ENCODE measurements at places on chromosomes 7 and 10. TPM values are rescaled to one million over a fixed set of nuclear protein-coding genes. Genes with fewer than 3 reads are reported as not detected.

GRCh38 chr7:105651798-105652197, 70.5 kb upstream of the EFCAB10 start:
- no peak for DNase-seq

DNA sequence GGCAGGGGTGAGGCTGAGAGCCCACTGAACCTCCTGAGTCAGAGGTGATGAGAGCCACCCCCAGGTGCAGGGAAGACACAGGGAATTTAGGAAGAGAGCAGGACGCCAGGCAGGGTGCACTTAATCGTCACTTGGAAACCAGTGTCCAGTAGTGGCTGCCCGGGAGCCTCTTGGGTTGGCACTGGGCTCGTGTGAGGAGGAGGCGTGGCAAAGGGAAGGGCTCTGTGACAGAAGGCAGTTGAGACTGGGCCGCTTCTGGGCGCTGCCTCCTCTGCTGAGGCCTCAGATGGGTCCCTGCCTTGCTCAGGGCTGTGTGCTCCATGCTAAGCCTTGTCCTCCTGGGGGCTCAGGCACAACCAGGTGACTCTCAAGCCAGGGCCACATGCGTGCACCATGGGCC, 13.3 kb downstream of the RET start:
- DNase-seq, result no peak

DNA sequence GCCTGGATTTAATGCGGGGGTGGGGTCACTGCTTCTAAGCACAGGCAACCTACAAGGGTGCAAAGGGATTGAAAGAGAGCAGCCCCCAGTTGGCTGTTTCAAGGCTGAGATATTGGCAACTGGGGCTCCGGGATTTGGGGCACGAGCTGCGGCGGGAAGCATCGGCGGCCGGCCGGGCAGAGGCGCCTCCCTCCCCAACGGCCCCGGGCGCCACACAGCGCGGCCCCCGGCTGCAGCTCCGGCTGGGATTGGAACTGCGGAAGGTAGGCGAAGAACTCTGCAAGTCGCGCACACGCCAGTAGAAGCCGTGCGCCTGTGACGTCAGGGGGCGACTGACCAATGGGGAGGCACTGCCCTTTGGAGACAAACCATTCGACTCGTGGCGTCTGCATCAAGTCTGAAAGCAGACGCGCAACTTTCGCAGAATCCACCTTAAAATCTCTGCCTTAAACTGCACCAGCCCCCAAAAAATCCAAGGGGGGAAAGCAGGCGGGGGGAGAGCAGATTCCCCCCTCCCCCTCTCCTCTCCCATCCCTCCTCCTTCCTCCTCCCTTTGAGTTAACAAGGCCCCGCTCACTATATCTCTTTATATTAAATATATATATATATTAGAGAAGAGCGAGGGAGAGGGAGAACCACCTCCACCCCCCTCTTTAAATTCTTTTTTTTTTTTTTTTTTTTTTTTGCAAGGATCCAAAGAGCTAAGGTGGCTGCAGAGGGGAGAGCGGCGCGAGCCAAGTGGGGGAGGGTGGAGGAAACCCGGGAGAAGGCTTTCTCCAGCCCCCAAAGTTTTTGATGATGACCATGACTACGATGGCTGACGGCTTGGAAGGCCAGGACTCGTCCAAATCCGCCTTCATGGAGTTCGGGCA, at the start of gene DLX6:
TSS of gene DLX6 (plus strand) at position 371 of the 872 bp plus-strand sequence. CDS start at position 796, 425 bp downstream.
- DNase-seq, result peak; percentile 10

DNA sequence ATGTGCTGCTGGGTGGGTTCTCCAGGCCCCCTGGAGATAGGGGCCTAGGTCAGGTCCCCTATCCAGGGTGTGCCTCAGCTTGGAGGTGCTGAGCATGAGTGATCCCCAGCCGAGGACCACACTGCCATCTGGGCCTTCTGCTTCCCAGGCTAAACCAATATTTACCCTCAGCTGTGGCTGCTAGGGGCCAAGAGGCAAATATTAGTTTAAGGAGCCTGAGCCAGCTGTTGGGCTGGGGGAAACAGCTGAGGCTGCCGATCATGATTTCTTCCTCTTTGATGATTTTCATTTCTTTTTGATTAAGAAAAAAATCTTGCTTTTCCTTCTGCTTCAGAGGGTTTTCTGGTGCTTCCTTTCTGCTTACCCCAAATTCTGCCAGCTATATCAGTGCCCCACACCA, 83.4 kb downstream of the NEURL1 start:
- DNase-seq, result no peak

DNA sequence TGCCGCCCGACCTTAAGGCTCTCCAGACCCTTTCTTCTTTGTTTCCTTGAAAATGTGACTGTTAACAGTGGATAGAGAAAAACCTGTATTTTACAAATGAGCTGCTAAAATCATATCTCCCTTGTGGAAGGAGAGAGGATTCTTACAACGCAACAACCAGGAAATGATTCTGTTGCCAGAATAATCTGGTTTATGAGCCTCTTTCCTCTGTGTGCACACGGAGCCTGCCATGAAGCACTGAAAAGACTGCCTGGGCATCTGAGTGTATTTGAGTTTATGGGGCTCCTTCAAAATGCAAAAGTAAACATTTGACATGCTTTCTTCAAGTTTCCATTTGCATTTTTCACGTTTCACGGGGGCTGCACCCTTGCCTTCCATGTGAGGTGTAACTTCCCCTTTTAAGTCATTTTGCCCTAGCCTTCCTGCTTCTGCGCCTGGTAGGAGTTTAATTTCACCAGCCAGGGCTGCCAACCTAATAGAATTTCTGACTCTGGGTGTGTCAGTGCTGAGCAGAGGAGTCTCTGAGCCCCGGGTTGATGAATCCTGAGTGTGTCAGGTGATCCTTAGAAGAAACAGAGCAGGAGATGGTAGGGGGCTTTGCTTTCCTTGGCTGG, 101.2 kb downstream of the GRB10 start:
- no peak for DNase-seq

- no peak for DNase-seq
These were observed 105.8 kb downstream of the USP6NL start for GRCh38 chr10:11505639-11506038.

DNA sequence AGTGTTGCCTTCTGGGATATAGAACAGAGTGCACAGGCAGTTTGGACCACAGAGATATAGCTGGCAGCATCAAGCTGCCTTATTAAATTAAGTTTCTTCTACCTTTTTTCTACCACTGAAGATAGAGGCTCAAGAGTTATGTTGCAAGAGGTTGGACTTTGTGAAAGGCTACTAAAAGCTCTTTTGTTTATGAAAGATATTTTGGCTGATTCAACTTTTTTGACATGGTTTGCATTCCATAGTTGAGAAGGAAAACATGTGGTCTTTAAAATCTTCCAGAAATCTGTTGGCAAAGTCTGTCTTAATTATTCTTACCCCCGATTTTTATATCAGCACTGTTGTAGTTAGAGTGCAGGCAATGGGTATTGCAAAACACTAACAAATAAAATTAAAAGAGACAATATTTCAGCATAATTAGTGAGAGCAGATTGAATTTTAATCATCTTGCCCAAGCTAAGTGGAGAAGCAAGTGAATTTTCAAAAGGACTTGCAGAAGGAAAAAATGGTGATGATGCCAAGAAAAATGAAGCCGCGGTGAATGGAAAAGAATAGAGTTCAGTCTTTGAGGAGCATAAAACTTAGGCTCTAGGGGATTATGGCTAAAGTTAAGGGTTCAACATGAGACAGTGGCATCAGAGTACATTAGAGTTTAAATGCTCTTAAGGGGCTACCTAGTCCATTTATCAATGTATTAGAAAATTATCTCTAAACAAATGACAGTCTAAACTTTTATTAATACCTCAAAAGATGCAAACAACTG, 450.9 kb upstream of the CNTNAP2 start:
- no peak for DNase-seq

DNA sequence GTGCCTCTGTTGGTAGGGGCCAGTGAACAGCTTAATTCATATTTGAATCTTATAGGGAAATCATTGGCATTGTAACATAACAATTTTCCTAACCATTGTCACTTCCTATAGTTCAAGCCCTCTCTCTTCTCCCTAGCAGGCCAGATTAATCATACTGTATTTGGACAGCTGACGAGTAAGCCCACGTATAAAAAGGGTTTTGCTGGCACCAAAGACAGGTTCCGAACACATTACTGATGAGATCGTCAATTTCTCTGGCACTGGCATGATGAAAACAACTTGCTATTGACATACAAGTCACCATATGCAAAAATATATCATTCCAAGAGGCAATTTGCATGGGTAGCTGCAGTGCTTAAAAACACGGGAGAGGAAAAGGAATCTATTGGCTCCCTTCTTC, 891.1 kb upstream of the AUTS2 start:
- no peak for DNase-seq

DNA sequence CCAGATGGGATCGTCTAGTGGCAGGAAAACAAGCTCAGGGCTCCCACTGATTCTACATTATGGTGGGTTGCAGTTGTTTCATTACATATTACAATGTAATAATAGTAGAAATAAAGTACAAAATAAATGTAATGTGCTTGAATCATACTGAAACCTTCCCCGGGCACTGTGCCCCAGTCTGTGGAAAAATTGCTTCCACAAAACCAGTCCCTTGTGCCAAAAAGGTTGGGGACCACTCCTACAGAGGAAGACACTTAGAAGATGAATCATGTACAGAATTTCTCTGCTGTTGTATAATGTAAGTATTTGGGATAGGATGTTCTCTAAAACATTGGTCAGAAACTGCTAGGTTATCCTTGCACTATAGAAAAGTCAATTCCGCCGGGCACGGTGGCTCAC, 11.3 kb upstream of the PHYH start:
- DNase-seq, result no peak

- peak; percentile 54 for DNase-seq
These were observed 714 bp upstream of the KCND2 start for GRCh38 chr7:120272261-120272660.

DNA sequence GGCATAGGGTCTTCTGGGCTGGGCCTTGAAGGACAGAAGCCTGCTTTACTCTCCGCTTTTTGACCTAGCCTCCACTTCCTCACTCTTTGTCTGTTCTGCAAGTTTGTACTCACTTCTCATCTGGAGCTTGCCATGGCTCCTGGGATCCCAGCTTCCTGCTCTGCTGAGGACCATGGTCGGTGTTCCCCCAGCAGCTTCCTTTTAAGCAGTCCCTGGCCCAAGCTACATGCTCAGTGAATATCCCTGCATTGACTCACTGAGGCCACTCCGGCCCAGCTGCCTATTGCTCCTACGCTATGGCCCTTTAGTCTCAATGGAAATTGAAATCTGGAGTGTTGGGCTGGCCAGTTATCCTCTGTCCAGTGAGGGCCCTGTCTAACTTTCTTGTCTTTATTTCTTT, 427.7 kb downstream of the RPS24 start:
- no peak for DNase-seq

- DNase-seq, result no peak
These were observed 312.5 kb downstream of the SUGCT start for GRCh38 chr7:40447345-40447744.

DNA sequence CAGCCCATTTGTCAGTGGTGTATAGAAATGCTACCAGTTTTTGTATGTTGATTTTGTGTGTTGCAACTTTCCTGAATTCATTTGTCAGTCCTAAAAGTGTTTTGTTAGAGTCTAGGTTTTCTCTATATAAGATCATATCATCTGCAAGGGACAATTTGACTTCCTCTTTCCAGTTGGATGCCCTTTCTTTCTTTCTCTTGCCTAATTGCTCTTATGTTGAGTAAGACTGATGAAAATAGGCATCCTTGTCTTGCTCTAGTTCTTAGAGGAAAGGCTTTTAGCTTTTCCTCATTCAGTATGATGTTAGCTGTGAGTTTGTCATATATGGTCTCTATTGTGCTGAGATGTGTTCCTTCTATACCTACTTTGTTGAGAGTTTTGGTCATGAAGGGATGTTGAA, 161.7 kb upstream of the TPK1 start:
- no peak for DNase-seq

DNA sequence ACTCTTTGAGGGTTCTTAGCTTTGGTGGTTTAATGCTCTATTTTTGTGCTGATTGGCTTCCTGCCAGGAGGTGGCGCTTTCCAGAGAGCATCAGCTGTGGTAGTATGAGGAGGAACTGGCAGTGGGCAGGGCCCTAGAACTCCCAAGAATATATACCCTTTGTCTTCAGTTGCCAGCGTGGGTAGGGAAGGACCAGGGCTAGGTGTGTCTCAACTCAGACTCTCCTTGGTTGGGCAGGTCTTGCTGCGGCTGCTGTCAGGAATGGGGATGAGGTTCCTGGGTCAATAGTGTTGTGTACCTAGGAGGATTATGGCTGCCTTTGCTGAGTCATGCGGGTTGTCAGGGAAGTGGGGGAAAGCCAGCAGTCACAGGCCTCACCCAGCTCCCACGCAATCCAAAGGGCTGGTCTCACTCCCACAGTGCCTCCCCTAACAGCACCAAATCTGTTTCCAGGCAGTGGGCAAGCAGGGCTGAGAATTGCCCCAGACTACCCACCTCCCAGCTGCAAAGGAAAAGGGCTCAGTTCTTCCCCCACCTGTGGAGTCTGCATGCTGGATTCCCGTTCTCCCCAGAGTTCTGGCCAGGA, 191.5 kb downstream of the PHTF2 start:
- no peak for DNase-seq

- DNase-seq, result peak; percentile 13
These were observed 19.6 kb upstream of the ZNF488 start for GRCh38 chr10:47403446-47404318.

- DNase-seq, result no peak
These were observed 16.0 kb upstream of the TLL2 start for GRCh38 chr10:96529634-96530279.

GRCh38 chr7:4610768-4611467, 71.2 kb upstream of the FOXK1 start:
- peak; percentile 77 for DNase-seq

DNA sequence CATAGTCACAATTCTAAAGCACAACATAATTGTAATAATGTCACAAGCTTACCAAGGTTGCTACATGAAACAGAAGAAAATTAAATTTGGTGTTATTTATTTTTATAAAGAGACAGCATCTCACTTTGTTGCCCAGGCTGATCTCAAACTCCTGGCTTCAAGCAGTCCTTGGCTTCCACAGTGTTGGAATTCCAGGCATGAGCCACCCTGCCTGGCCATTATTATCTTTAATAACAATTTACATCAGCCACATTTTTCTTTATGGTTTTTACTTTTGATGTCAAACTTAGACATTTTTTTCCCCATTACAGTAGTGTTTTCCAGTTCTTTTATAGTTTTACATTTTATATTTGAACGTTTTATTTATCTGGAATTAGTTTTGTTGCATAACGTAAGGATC, 46.7 kb downstream of the BMPR1A start:
- no peak for DNase-seq

DNA sequence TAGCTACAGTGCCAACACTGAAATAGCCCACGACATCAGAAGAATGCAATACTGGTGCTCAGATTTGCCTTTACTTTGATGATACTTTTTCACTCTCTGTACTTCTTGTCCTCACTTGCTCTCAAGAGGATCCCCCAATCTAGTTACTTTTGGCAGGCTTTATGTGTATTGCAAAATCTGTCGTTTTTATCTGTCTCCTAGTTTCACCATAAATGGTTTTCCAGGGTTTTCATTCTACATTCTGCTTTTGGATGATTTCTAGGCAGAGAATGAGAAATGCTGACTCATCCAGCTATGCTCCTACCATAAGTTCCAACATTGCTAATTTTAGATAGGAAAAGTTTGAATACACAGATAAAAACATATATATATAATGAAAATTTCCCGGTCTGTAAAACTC, 659.5 kb upstream of the NRG3 start:
- DNase-seq, result no peak

GRCh38 chr10:61903221-61903927, 1.9 kb downstream of the ARID5B start:
- DNase-seq, result peak; percentile 53

PLXNA4 gene
- total RNA-seq, result 6.9 TPM

HMX2 gene
- not detected for total RNA-seq

UBTD1 gene
- 41.6 TPM for total RNA-seq

PPA1 gene
- 74.8 TPM for total RNA-seq

CNPY1 gene
- not detected for total RNA-seq

NUTM2B gene
- 0.44 TPM for total RNA-seq

CUBN gene
- 4.2 TPM for total RNA-seq

NRAP gene
- total RNA-seq, result not detected

FXYD4 gene
- total RNA-seq, result not detected

VSTM4 gene
- 0.22 TPM for total RNA-seq

NFE2L3 gene
- 10.3 TPM for total RNA-seq

Data from lung microvascular endothelial cell (primary cell).